Stimulated activated CD8-positive, alpha-beta memory T cell treated with anti-CD3 and anti-CD28 coated beads, Interleukin-7, amount 100 ng/mL, for 48 hours (primary cell): ENCODE measurements at places on chromosomes 5 and 9.

- no peak for DNase-seq
Observed at GRCh38 chr9:108039012-108039411, 549.4 kb upstream of the KLF4 start.

DNA sequence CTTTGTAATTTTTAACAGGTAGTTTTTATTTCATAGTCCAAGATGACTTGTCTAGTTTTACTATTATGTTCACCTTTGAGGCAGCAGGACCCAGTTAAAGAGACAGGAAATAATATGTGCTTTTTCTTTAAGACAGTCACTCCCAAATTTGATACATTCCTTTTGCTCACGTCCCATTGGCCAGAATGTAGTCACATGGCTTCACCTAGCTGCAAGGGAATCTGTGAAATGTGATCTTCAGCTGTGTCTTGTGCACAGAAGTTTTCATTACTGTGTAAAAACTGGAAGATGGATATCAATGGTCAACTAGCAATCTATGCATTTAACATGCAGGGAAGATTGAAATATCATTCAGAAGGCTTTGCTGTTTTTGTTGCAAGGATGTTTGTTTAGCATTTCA lies 41.1 kb downstream of the XRCC4 start:
- DNase-seq = no peak

GRCh38 chr5:35032356-35032755 lies 15.4 kb downstream of the AGXT2 start:
- no peak for DNase-seq

DNA sequence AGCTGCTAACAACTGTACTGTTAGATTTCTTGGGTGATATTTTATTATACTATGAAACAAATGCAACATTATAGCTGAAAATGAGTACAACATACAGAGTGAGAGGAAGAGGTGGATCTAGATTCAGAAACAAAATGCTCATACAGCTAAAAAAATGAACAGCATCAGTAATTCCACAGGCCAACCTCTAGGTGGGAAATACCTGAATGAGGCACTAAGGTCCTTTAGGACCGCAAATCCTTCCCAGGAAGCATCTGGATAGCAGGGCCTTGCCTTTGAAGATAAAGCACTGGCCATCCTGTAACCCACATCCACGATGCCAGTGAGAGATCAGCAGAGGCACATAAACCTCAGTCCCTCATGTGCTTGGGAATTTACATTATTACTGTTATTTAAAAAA lies 310.8 kb downstream of the YTHDC2 start:
- no peak for DNase-seq

- DNase-seq = no peak
Observed at GRCh38 chr9:111902391-111903139, 6.0 kb downstream of the UGCG start.

- no peak for DNase-seq
Observed at GRCh38 chr5:141879426-141879759, 1.2 kb upstream of the PCDH1 start.

DNA sequence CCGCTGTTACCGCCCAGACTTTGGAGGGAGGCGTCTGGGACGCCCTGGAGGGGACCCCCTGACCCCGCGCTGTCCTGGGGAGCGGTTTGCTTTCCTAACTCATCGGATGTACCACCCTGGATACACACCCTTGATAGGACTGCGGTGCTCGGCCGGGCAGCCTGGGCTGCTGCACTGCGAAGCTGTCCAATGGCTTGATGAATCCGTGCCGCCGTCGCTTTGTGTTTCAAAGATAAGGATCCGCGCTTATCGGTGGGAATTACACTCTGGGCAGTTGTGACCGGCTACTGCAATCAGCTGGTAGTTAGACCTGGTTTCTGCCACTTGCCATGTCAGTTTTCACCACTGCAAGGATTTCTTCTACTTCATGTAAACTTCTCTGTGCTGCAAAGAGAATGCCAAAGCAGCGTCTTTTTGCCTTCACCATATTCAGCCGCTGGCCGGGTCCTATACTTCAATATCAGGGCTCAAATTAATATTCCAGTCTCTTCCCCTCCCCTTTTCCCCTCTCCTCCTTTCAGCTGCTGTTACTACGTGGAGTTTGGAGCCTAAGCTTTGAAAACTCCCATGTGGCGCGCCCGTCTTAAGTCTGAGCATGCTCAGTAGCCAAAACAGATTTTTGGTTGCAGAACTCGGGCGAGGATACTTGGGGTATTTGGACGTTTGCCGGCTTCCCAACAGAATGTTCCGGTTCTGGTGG lies 727 bp downstream of the SMAD5 start:
- DNase-seq = no peak

DNA sequence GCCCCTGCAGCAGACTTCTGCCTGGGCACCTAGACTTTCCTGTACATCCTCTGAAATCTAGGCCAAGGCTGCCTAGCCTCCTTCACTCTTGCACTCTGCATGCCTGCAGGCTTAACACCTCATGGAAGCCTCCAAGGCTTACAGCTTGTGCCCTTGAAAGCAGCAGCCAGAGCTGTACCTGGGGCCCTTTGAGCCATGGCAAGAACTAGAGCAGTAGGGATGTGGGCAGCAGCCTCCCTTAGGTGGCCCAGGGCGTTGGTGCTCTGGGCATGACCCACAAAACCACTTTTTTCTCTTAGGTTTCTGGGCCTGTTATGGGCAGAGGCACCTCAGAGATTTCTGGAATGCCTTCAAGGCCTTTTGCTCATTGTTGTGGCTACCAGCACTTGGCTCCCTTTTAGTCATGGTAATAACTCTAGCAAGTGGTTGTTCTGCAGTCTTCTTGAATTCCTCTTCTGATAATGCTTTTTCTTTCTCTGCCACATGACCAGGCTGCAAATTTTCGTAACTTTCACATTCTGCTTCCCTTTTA lies 606.2 kb downstream of the TLE4 start:
- no peak for DNase-seq

DNA sequence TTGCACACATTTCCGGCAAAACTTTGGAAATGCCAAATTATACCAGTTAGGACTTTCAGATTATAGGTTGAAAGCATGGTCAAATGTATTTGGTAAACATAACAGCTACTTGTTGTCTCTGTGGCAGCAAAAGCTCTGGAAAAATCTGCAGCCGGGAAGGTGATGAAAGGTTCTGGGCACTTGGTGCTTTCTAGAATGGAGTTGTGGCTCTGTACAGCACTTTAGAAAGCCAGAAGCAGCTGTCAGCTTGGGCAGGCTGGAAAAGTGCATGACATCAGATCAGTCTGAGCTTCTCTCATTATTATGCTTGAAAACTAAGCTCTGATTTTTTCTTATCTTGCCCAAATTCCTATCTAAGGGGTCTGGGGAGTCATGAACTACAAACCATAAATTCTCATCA lies 118.6 kb upstream of the MAST4 start:
- no peak for DNase-seq

GRCh38 chr9:93315960-93316359 lies 132.0 kb downstream of the WNK2 start:
- DNase-seq = no peak

GRCh38 chr5:113092683-113093082 lies 116.1 kb downstream of the DCP2 start:
- DNase-seq = no peak

DNA sequence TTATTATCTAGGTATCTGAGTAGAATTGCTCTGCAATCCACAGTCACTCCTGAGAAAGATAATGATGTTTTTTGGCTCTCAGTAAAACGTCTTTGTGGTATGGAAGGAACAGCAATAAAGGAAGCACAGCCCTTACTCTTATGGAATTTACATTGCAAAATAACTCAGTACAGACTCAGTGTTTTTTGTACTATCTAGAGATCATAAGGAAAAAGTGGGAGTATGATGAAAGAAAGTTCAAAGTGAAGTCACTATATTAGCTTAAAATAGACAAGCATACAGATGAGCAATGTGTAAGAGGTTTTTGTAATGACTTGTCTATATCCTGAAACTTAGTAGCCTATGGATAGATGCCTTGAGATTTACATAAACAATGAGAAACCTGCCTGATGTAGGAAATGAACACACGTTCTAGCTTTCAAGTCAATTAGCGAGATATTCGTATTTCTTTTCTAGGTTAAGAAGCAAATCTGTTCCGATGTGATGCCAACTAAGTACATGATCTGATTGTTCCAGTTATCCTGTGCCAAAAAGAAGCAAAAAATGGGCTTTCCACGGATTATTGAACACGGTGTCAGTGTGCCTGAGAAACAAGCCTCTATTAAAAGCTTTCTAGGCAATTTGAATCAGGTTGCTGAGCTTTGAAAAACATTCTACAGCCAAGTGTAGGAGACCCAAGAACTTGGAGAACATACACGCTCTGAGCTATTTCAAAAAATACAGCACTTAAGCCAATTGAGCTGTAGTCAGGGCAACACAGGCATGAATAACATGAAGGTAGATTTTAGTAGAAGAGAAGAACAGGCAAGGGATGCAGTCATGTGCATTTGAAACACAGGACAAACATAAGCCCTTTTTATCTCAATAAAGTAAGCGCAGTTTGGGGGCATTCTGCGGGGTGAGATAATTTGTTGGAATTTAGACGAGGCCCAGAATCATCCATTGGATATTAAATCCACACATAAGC lies 86.3 kb upstream of the TAF11L2 start:
- no peak for DNase-seq

DNA sequence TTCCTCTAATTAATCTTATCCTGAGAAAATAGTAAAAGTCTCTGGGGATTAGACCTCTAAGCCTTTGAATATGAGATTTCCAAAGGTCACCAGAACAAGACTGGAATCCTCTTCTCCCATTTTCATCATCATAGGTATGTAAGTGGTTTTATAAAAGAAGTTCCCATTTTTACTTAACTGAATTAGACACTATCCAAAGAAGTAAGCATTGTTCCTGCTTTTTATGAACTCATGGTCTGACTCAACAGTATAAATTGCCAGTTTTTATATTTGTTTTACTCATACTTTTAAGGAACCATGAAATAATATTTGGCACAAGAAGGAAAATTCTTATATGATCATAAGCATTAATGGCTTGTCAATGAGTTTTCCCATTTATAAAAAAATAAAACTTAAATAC lies 167.1 kb upstream of the ADRA1B start:
- DNase-seq = no peak

DNA sequence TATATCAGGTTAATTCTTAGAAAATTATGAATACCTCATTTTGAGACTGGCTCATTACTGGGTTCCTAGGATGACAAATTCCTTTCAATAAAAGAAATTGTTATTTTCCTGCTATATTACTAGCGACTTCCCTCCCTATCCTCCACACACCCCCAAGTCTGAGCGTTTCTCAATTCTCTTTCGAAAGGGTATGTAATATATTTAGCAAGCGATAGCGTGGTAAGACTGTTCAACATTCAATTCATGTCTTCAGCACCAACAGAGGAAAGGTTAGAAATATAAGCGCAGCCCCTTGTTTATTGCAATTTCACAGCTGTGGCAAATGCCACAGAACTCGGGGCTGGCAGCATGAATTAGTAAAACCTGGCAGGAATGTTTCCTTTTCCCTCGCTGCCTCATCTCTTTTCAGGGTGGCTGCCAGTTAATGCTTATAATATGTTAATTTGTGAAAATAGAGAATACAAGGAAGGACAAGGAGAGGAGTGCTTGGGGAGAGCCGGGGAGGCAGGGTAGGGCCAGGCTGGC lies 152.7 kb upstream of the TBCA start:
- no peak for DNase-seq

- DNase-seq = peak; percentile 10
Observed at GRCh38 chr5:109654455-109654854, 35.3 kb upstream of the MAN2A1 start.

DNA sequence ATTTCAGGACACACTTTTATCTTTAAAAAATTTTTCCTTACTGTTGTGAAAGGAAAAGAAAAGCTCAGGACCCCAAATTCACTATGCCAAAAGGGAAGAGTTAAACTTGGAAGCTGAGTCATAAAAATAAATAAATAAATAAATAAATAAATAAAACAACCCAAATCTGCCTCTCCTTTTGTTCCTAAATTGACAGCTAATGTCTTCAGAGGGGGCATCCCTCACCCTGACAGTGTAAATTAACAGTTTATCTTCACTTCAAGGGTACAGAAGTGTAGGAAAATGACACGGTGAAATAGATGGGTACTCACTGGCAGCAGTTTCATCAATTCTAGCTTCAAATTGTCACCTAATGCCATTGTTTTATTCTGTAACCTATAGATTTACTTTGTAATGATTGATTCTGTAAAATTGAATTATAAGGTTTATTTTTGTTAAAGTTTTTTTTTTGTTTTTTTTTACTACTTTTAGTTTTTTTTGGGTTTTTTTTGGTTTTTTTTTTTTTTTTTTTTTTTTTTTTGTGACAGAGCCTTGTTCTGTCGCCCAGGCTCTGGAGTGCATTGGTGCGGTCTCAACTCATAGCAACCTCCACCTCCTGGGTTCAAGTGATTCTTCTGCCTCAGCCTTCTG lies 18.5 kb upstream of the ANXA1 start:
- no peak for DNase-seq

DNA sequence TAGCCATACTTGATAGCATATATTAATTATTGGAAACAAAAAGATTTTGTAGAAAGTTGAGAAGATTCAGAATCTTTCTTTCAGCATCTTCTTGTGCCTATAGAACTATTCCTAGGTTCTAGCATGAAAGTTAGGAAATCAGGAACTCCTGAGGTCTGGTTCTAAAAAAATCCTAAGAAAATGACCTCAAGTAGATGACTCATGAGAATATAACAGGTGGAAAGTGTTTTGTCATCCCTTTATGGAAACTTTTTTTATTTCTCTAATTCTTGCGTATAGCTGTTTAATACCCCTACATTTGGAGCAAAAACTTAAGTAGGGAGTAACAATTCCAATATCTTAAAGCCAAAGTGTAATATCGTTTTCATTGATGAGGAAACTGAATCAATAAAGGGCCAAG lies 574.1 kb downstream of the NR2F1-AS1 start:
- no peak for DNase-seq

DNA sequence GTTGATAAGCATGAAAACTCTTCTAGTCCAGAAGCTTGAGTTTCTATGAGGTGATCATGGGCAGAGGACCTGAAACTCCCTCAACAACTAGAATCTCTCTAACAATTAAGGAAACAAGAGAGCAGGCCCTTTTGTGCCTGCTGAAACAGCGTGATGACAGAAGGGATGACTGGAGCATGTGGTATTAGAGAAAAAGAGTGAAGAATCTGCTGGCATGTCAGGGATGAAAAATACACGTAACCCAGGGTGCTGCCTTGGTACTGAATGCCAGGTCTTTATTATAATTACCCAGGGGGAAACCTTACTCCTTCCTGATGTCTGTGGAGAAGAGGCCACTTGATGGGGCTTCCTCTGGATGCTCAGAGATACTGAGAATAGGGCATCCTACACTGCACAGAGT lies 167.8 kb downstream of the CRB2 start:
- no peak for DNase-seq

GRCh38 chr5:5558638-5559527 lies 136.4 kb downstream of the ICE1 start:
- no peak for DNase-seq

DNA sequence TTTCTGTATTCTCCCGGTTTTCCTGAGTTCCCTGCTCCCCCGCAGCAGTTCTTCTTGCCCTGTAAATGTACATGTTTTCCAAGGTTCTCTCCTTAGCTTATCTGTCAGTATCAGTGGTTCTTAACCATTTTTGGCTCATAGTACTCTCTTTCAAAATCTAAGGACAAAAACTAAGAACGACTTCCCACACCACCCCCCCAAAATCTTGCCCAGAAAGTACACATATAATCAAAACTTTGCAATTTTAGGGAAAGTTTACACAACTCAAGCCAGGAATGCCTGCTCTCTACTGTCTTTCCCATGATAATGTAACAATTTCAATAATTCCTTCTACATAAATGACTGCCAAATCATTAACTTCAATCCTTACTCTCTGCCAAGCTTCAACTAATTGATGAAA lies 4.5 kb downstream of the DCAF12 start:
- no peak for DNase-seq

GRCh38 chr5:16644301-16644889 lies 27.6 kb upstream of the RETREG1 start:
- no peak for DNase-seq
